Cerebellar nuclear complex (tissue), 1 donor: ENCODE measurements at places on chromosomes 1 and 21.

DNA sequence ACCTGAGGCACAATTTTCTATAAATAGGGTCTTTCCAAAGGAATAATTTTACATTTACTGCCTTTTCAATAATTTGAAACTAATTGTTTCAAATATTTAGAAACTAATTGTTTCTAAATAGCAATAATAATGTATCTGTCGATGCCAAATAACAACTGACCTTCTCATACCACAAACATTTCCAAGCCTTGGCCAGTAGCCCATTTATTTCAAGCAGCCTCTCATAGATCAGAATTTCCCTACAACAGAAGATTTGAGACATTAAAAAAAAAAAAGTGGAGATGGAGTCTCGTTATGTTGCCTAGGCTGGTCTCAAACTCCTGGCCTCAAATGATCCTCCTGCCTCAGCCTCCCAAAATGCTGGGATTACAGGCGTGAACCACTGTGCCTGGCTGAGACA, 2.1 kb upstream of the GFI1 start:
- no peak for DNase-seq

DNA sequence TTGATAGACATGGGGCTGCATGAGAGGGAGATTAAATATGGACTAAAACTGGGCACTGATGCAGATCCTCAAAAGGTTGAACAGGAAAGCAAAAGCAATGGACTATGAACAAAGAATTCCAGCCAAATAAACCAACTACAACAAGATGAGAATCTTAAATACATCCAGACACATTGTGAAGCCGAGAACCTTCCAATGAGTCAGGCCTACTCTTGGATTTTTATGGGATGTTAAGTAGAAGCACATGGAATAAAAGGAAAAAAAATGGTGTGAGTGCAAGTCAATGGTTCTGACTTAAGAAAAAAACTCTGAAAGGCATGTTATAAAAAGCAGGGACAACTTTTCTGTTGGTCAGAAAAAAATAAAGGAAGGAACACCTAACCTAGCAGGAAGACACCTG, 227.2 kb downstream of the DPYD start:
- DNase-seq, result no peak

- DNase-seq, result no peak
Measured at GRCh38 chr21:18725653-18726052, 322.1 kb upstream of the TMPRSS15 start.

DNA sequence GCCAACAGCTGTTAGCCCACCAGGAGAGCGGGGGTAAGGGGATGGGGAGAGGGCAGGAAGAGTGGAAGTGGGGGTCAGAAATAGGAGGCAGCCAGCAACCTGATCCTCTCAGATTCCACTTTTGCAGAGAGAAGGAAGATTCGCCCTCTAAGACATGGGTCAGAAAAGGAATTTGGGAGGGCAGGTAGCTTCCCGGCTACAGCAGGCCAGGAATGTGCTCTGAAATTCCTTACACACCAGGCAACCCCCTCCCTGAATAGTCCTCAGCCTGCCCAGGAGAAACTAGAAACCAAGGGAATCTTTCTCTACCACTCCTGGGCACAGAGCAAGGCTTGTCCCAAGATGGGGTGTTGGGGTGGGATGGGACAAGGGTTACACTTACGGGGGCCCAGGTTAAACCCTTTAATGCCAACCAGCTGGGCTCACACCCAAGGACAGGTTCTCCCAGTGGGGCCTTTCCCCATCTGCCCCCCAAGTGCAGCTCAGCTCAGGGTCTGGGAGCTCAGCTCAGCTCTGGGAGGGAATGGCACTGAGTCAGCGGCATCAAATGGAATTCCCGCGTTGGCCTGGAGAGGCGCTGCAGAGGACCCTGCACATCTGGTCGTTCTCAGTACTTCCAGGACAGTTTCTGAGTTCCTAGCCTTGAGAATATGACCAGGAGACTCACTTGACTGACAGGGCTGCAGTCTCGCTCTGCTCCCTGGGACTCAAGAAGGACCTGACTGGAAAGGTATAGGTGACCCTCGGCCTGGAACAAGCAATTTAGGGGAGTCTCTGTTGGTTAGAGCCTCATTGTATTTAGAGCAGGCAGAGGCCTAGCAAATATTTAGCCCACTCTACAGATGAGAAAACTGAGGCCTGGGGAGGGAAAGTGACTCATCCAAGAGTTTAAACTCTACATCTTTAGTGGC, 761 bp downstream of the TNNT2 start:
- no peak for DNase-seq

- no peak for DNase-seq
Measured at GRCh38 chr21:39628385-39628784, 15.6 kb downstream of the B3GALT5 start.

DNA sequence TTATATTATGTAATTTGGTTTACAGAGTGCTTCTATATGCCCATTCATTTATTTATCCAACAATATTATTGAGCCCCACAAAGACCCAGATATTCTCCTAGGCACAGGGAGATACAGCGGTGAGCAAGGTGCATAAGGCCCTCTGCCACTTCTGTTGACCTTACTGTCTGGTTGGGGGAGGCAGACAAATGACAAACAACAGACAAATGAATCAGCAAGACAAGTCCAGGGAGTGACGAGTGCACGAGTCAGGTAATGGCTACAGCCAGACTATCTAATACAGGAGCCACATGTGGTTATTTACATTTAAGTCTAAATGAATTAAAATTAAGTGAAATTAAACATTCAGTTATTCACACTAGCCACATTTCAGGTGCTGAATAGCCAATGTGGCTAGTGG, 22.0 kb upstream of the BCAR3 start:
- no peak for DNase-seq
